ENCODE measurements at places on chromosomes 5 and 9.
A peak's percentile ranks its signal among the peaks of the same experiment; 100 is the strongest.

GRCh38 chr5:11477786-11478185, 426.5 kb downstream of the CTNND2 start:
- no peak for DNase-seq

DNA sequence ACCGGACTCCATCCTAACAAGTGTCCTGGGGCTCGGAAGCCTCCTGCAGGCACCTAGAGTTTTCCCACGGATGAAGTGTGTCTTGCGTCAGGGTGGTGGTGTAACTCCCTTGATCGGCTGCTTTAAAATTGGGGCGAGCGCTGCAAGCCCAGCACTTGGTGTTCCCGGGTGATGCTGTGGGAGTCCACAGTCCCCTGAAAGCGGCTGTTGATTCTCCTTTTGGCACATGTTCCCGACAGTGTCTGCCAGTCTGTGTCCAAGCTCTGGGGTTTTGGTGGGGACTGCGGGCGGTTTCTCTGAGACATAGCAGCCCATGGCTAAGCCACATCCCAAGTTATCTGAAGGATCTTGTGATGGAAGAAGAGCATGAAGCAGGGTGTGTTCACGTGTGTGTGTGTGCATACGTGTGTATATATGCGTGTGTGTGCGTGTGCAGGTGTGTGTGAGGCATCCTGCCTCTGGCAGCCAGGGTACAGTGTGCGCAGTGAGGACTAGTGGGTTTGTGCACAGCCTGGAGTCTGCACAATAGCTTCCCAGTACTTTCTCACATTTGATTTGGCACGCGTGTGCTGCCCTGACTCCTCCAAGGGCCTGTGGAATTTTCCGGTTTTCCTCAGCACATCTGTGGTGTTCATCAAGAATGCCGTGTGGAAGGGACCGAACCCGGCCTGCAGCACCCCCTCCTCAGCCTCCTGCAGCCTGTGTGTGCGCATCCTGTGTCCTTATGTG, 16.9 kb downstream of the SLC25A48 start:
- no peak for DNase-seq

GRCh38 chr5:53983568-53984460, 326.6 kb downstream of the ARL15 start:
- DNase-seq = peak; percentile 63

- no peak for DNase-seq
Observed at GRCh38 chr5:181173027-181173419, 25.6 kb downstream of the OR2V2 start.

DNA sequence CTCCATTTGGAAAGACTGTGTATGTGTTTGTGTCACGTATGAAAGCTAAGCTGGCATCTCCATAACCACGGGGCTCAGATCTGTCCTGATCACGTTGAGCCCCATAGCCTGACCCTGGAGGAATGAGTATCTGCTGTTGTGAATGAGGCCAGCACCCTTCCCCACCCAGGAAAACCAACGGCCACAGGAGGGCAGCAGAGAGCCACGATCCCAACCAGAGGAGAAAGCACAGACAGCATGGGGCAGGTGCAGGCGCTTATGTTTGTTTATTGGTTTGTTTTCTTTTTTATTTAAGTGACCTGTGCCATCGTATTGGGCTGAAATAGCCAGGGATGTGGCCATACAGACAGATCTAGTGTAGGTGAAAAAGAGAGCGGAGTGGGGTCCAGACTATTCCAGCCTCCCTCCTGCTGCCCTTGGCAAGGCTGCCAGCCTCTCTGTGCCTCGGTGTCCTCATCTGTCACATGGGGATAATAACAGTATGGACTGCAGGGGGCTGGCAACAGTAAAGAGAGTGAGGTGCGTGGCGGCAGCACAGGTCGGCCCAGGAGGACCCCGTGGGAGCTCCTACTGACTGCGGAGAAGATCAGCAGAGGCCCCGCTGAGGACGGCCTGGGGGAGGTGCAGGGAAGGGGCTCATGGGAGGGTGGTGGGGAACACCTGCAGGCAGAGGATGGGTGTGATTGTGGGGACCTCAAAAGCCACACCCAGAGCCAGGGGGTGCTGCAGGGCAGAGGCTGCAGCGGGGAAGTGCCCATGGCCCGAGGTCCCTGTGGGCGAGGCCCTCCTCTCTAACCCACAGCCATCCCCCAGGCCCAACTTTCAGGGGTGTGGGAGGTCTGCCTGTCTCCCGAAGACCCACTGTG, 12.1 kb downstream of the OR2V2 start:
- DNase-seq = no peak

- no peak for DNase-seq
Observed at GRCh38 chr5:8844847-8845246, 701.0 kb downstream of the SEMA5A start.

DNA sequence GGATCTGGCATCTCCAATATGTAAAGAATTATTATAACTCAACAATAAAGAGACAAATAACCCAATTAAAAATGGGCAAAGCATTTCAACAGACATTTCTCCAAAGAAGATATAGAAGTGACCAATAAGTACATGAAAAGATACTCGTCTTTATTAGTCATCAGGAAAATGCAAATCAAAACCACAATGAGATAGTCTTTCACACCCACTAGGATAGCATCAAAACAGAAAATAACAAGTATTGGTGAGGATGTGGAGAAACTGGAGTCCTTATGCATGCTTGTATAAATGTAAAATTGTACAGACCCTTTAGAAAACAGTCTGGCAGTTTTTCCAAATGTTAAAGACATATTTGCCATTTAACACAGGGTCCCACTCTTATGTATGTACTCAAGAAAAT, 39.1 kb upstream of the ITGA1 start:
- no peak for DNase-seq

DNA sequence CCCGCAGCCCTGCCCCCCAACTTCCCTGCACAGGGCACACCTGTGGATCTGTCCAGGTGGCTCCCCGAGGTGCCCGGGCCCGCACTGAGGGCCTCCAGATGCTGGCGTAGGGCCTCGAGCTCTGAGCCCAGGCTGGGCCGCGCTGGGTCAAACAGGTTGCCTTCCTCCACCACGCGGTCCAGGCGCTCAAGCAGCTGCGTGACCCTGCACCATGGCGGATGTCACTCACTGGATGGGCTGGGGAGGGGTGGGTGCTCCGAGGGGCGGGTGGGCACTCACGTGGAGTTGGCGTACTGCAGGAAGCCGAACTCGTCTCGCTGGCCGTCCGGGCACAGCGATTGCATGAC, 5.4 kb downstream of the ABCA2 start:
- no peak for DNase-seq

- no peak for DNase-seq
Observed at GRCh38 chr9:81489046-81489445, 200.3 kb downstream of the TLE1 start.

DNA sequence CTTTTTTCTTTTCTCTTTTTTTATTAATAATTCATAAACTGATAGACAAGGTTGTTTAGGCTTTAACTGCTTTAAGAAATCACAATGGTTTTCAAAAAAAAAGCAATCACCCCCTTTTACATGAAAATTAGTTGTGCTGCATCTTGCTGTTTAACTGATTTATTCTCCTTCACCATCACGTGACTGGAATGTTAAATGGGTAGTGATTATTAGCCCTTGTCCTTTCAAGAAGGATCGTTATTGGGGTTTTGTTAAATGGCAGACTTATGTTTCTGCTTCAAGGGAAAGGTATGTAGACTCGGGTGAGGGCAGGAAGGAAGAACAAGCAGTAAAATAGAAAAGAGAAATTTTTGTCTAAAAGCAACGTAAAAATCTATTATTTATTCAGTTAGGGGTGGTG, 175.6 kb upstream of the TLE4 start:
- DNase-seq = no peak

DNA sequence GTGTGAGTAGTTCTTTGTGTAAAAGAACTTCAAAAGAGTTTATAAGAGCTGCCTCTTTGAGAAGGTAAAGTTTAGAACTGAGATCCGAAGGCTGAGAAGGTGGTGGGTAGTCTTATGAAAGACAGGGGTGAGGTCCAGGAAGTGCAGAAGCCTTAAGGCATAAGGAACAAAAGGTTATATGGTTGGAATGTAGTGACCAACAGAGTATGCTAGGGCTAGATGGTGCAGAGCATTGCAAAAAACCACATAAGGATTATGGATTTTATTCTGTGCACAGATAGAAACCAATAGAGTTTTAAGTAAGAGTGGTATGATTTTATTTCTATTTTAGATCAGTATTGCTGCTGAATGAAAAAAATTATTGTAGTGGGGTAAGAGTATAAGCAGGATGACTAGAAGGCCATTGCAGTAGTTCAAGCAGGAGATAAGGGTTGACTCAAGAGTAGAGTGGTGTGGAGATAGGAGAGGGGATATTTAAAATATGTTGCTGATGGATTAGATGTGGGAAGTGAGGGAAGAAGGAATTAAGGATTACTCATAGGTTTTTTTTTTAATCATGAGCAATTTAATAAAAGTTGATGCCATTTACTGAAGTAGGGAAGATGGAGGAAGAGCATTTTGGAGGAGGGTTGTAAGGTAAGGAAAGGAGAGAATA, 3.7 kb downstream of the RECK start:
- DNase-seq = no peak

GRCh38 chr5:93607367-93608258, 24.6 kb downstream of the NR2F1 start:
- no peak for DNase-seq

DNA sequence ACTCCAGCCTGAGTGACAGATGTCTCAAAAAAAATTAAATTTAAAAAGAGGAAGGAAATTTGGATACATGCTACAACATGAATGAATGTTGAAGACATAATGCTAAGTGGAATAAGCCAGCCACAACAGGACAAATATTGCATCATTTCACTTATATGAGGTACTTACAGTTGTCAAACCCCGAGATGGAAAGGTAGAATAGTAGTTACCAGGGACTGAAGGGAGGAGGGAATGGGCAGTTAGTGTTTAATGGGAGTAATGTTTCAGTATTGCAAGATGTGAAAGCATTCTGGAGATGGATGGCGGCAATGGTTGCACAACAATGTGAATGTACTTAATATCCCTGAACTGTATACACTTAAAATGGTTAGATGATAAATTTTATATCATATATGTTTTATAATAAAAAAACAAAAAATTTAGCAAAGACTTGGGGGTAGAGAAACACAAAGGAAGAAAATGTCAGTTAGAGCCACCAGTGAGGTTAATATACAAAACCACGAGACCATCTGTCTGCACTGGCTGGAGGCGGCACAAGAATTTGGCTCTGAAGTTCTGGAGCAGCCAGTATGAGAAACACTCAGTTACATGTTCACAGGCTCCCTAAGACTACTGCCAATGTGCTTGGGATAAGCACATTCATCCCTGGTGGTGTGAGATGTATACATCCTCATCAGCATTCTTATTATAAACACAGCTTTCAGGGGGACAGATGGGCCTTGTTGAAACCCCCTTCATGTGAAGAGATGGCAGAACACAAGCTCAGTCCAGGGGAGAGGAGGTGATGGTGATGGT, 37.0 kb upstream of the RPS23 start:
- no peak for DNase-seq

DNA sequence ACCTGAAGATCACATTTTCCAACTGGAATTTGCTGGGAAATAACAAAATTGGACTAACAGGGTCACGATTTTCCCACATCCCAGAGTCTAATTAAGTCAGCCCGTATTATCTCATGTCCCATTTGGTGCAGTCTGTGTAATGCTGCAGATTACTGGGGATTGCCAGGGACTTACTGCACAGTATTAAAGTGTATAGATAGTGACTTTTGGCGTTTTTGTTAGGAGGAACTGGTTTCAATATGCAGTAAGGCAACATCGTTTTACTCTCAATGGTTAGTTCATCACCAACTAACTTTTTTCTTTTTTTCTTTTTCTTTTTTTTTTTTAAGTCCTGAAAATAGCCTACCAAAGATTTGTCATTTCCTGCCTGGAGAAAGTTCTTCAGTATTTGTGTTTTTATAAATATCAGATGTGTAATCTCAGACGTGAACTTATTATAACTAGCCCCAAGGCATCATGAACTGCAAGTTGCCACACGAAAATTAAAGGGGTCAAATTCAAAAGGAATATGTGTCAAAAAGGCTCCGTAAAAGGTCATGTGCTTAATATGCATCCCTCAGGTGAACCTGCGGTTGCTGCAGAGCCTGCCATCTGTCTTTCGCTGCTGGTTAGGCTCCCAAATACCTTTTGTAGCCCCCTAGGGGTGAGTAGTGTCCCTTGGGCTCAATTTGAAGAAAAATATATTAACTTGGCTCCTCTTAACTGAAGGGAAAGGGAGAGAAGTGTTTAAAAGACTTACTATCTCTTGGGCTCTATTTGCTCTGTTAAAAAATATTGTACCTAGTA, 176.7 kb upstream of the ADAMTSL1 start:
- DNase-seq = peak; percentile 30

DNA sequence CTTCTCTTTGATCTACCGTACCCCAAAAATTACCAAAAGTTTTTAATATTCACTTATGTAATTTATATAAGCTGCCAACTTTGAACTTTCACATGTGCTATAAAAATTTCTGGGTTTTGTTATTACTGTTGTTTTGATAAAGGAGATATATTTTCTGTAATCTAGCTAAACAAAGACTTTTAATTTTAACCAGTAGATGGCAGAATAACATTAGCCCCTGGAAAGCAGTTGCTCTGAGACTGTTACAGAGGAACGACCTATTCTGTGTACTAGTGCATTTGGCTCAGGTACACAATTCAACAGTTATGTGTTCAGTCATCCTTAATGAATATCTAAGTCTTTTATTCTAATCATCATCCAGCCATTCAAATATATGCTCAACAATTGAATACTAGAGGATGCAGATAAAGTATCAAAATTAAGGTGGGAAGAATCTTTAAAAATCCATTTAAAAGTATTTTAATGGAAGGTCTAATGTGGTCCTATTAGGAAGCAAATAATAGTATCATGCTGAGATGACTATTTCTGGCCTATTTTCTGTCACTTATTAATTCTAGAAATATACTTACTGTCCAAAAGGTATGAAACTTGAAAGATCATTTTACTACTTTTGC, 8.6 kb downstream of the KLHL9 start:
- no peak for DNase-seq

DNA sequence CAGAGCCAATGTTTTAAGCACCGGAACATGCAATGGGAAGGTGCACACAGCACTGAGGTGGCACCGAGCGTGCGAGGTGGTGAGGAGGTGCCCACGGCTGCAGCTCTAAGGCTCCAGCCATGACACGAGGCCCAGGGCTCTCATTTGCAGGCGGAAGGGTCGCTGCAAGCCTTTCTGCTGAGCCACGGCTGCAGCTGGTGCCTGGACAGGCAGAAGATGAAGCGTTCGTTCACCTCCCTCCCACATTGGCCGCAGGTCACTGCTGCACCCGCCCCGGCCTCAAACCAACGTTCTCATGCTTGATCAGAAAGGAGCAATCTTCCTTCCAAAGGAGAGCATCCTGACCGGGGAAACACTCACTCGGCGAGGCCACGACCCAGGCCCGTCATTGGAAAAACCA, 4.5 kb upstream of the INPP5E start:
- no peak for DNase-seq

- no peak for DNase-seq
Observed at GRCh38 chr9:81724242-81724889, 35.0 kb upstream of the TLE1 start.
